ENCODE measurements at places on chromosomes 7 and 10.

- no peak for DNase-seq
Measured at GRCh38 chr7:122038904-122039303, 105.1 kb downstream of the AASS start.

DNA sequence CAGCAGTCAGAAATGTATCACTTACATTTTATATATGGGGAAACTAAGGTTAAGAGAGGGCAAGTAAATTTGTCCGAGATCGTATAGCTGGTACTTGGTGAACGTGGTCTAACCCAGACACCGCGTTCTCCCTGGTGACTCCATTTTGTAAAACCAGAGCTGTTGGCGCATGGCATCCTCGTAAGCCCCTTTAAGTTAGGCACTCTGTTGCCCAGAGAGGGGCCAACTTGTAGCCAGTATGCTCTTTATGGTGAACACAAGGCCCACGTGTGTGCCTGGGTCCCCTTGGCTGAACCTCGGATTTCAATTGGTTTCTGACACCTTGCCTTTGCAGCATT is 39.7 kb upstream of the ZNF518A start:
- DNase-seq, result no peak

DNA sequence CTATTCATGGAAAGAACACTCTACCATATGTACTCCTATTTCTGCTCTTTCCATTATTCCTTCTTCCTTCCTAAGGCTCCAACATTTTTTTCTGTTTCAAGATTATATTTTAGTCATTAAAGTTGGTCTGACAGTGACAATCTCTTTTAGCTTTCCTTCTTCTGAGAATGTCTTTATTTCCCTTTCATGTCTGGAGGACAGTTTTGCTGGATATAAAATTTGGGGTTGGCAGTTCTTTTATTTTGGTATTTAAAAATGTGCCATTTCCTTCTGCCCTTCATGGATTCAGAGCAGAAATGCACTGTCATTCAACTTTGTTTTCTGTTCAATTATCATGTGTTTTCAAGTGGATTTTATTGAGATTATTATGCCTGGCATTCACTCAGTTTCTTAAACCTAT is 53.1 kb downstream of the VSTM4 start:
- no peak for DNase-seq

- DNase-seq, result no peak
Measured at GRCh38 chr7:28290496-28290895, 109.9 kb upstream of the JAZF1 start.

GRCh38 chr7:149655784-149656183 is 117.6 kb downstream of the ZNF467 start:
- no peak for DNase-seq

DNA sequence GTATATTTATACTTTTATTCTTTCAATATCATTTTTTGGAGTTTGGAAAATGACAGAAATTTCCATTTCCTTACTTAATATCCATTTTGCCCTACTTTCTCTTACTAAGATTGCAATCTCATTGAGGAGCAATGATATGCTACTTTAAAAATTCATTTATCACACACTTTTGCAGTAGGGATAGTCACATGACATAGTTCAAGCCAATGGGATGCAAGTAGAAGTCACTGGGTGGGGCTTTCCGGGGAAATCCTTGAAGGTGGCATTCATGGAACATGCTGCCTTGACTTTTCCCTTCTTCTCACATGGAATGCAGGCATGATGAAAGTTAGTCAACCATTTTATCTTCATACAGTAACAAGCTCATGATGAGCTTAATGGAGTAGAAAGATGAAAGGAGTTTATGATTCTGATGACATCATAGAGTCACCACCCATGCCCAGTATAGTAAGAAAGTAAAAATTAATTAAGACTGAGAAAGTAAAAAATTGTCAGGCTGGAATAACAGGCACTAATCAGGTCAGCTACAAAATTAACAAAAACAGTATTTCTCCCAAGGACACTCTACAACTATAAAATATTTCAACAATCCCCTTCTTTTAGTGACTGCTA is 33.4 kb downstream of the IQUB start:
- no peak for DNase-seq

DNA sequence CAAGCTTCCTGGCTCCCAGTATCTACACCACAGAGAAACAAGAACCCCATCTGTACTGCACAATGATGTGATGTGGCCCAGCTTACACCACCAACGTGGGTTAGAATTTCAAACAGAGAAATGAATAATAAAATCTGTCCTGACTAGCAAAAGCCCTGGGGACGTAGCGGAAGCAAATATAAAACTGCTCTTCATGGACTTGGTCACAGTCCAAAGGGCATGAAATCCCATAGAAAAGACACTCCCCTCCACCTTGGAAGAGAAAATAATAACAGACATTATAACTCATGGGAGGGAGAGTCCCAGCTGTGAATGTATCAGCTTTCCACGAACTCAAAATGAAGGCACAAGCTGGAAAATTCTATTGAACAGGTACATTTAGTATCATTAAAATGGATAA is 205.3 kb upstream of the GALNT17 start:
- no peak for DNase-seq

GRCh38 chr7:128924707-128925588 is 12.8 kb upstream of the IRF5 start:
- DNase-seq, result no peak

DNA sequence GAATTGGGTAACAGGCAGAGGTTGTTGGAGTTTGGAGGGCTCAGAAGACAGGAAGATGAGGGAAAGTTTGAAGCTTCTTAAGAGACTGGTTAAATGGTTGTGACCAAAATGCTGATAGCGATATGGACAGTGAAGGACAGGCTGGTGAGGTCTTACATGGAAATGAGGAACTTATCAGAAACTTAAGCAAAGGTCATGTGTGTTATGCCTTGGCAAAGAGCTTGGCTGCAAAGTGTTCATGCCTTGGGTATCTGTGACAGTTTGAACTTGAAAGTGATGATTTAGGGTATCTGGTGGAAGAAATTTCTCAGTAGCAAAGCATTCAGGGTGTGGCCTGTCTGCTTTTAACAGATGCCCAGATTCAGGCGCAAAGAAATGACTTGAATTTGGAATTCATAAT is 64.5 kb upstream of the EEPD1 start:
- no peak for DNase-seq

GRCh38 chr10:71975087-71975870 is 11.1 kb downstream of the CHST3 start:
- DNase-seq, result no peak

- no peak for DNase-seq
Measured at GRCh38 chr10:52940921-52941320, 168.3 kb upstream of the MBL2 start.

GRCh38 chr7:147861058-147861716 is 729.4 kb upstream of the C7orf33 start:
- no peak for DNase-seq

- DNase-seq, result no peak
Measured at GRCh38 chr7:19215412-19215811, 70.2 kb upstream of the FERD3L start.

DNA sequence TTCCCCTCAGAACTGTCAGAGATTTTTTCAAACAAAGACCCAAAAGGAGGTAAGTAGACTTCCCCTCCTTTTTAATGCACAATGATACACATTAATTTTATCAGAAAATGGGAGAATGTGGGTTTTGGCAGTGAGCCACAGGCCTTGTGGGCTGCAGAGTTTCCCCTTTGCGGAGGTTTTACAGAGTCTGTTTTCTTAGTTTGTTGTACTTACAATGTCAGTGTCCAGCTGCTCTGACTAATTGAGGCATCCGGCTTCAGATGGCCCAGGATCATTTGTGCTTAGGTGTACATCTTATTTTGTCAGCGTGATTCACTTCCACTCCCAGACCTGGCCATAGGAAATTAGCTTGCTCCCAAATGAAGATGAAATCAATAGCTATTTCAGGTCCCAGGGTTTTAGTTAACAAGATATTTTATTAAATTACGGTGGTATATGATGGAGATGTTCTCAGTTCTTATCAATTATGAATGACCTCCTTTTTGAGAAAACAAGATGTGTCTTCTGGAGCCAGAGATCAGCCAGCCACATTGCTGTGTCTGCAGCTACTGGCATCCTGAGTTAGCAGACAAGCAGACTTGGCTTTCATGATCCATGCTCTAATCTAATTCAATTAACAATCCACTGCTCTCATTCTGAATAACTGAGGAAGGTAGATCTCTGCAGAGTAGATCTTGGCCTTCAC is 1086.6 kb upstream of the SORCS1 start:
- no peak for DNase-seq

- no peak for DNase-seq
Measured at GRCh38 chr7:141208539-141208938, 134.7 kb downstream of the TMEM178B start.

GRCh38 chr7:18553605-18554003 is 58.1 kb downstream of the HDAC9 start:
- DNase-seq, result no peak

DNA sequence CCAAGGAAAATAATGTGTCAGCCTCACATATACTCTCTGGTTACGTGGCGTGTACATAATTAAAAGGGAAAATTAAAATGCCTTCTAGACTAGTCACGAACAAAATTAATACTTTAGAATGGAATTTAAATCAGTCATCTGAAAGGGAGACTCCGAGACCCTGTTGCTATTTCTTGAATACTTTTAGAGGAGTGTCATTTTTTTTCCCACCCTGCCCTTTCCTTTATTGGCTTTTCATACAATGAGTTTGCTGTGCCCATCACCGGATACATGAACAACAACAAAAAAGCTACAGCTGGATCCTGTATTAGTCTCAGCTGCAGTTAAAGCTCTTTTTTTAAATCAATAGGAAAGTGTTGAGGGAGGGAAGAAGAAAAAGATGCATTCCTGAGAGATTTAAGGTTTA is 20.1 kb downstream of the CYTH3 start:
- DNase-seq, result no peak

DNA sequence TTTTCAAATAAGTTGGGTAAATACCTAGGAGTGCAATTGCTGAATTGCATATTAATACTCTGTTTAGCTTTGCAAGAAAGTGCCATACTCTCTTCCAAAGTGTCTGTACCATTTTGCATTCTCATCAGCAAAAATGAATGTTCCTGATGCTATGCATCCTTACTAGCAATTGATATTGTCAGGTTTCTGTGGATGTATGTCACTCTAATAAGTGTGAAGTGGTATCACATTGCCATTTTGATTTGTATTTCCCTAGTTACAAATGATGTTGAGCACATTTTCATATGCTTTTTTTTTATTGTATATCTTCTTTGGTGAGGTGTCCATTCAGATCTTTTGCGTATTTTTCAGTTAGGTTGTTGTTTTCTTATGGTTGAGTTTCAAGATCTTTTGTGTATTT is 230.4 kb upstream of the MAGI2 start:
- DNase-seq, result no peak

- no peak for DNase-seq
Measured at GRCh38 chr7:25326501-25327156, 98.3 kb upstream of the NPVF start.

- no peak for DNase-seq
Measured at GRCh38 chr7:55962014-55962413, 2.4 kb upstream of the NIPSNAP2 start.

DNA sequence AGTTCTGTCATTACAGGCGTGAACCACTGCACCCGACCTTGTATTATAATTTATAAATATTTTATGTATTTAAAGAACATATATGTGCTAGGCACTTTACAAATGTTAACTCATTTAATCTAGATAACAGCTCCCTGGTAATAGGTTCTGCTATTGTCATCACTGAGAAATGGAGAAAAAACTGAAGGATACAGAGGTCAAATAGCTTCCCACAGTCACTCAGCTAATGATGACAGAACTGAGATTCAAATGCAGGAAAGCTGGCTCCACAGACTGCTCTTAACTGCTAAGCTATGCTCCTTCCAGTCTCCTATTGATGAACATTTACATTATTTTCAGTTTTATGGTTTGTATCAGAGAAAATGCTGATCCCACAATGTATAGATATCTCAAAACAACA is 28.9 kb downstream of the NXPH1 start:
- no peak for DNase-seq

DNA sequence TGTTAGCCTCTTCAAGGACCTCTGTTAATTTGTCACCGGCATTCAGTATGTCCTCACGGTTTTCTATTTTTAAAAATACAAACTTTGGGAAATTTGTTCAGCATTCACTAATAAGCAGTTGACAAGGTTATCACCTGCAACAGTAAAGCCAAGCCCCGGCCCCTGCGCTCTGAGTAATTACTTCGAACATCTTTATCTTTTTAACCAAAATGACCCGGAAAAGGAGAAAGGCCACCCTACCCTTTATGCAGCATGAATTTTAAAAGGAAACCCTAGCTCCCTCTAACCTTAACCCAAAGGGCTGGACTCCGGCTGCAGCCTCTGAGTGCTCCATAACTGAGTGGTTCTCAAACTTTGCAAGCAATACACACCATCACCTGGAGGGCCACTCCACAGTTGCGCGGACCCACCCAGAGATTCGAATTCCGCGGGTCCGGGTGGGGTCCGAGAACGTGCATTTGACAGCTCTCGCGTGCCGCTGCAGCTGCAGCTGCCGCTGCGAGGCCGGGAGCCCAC is 940 bp downstream of the NSMCE4A start:
- DNase-seq, result no peak

DNA sequence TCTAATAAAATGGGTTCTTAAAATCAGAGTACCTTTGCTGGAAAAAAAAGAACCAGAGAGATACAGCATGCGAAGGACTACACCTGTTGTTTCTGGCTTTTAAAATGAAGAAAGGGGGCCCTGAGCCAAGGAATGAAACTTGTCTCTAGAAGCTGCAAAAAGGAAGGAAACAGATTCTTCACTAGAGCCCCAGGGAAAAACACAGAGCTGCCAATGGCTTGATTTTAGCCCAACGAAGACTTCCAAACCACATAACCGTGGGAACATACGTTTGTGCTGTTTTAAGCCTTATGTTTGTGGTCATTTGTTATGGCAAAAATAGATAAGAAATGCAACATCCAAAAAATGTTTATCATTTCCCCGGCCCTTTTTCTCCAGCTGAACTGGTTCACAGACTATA is 780.0 kb downstream of the SORCS1 start:
- no peak for DNase-seq

GRCh38 chr10:8927705-8928104 is 873.2 kb downstream of the GATA3 start:
- DNase-seq, result no peak

DNA sequence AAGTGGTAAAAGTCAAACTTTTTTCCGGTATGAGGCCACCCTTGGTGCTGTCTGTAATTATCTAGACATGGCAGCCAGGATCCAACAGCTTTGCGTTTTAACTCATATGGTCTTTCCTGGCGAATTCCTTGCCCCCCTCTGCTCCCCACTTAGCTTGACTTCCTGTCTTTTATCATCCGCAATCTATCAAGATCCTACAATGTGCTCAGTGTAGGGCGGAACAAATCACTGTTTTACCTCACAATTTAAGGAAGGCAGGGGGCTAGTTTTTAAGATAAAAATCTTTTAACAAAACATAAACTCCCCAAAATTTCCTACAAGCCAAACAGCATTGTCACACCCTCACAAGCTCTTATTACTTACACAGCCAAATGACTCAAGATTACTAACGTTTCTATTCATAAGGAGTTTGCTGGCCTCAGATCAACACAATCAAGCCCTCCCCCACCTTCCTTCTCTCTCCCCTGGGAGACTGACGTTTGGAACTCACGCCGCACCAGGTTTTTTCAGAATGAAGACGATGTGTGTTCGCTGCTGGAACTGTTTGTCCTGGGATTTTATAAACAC is 1.3 kb upstream of the CDK14 start:
- DNase-seq, result no peak
